ENCODE measurements at places on chromosomes 5 and 9.

GRCh38 chr5:170479484-170479883 is 24.3 kb upstream of the KCNIP1 start:
- DNase-seq: peak; percentile 31

DNA sequence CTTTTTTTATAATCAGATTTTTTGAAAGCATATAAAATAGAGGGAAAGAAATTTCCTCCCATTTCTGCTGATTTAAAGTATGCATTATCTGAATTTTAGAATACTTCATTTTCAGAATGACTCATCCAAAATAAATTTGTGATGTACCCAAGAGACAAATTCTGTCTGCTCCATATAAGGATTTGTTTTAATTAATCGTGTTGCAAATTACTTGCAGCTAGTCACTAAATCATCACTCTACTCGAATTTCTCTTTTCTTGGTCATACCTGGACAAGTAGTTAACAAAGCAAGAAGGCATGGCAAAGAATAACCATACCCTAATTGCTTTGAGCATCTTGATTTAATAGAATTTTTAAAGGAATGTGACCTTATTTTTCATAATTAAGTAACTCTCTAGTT is 284.1 kb upstream of the GRAMD2B start:
- DNase-seq: peak; percentile 30

- no peak for DNase-seq
Measured at GRCh38 chr9:124303762-124304161, 46.0 kb downstream of the NEK6 start.

DNA sequence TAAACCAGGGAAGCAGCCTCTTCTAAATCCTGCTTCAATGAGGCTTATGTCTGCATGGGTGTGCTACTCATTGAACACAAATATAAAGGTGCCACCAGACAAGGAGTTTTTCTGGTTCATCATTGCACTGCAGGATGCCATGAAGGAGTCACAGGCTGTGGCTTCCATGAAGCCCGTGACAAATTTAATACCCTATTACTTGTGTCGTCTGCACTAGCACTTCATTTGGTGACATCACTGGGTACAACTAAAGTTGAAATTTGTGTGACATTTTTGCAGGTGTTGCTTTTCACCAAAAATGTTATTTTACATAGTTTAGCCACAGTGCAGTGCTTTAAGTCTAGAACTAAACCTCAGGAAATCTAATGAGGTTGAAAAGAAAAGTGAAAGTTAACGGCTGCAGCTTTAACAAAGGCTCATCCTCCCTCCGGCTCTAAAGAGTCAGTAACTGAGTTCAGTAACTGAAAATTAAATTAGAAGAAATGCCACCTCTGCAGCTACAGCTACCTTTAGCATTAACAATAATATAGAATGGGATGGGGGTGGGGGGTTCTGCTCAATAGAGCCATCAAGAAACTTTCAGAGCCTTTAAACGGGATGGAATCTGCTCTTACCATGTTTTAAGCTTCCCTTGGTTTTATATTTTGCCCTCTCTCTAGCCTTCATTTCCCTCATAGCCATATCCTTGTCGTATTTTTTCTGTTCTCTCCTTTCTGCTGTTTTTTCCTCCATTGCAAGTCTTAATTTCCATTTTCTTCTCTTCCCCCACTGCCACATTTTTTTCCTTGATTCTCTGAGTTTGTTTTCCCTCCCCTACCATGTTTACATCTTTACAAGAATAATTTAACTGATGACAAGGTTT is 233.8 kb upstream of the TMEM161B start:
- peak; percentile 13 for DNase-seq

- no peak for DNase-seq
Measured at GRCh38 chr9:89611425-89611824, 6.6 kb downstream of the GADD45G start.

GRCh38 chr9:28073270-28073669 is 500.0 kb upstream of the C9orf72 start:
- DNase-seq: peak; percentile 20

DNA sequence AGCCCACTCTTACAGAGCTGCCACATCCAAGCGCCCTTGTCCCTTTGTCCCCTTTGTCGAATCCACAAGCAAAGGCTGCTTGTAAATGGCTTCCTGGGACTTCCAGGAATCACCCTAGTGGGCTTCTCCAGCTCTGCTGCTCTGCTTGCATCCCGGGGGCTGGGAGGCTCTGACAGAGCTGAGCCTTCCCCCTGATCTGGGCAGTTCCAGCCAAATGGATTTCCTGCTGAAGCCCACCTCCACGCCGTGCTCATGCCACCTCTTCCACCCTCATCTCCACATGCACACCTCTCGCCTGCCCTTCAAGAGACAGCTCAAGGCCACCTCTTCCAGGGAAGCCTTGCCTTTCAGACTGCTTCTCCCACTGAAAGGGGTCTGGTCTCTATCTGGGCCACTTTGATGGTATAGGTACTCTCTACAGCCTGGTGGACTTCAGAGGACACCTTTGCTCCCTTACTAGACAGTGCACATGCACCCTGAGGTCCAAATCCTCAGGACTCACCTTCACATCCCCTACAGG is 106.2 kb downstream of the LHFPL2 start:
- no peak for DNase-seq

GRCh38 chr9:133073086-133074014 is 11.6 kb downstream of the CEL start:
- DNase-seq: no peak

DNA sequence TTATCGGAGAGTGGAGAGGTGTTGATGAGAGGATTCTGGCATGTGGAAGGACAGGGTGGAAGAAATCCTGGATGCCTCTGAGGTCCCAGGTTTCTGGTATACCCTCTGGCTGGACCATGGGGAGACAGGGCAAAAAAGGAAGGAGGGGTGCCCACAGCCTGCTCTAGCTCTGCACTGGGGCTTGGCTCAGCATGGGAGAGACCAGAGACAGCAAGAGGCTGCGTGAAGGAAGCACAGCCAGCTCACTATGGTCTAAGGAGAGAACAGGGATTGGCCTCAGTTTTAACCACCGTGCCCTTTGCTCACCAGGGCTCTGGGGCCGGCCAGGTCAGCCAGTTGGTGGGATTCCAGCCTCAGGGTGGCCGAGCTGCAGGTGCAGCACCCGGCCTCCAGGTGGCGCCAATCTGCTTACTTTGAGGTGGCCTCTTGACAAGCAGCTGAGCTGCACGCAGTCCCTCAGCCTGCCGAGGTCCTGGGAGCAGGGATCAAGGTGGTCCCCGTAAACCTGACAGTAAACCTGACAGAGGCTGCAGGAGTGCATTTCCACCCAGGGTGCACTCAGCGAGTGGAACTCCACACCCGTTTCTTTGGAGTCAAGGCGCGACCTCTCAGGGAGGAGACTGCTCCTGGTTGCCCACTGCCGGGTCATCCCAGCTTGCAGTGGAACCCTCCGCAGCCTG is 25.0 kb upstream of the SPTLC1 start:
- DNase-seq: peak; percentile 74

DNA sequence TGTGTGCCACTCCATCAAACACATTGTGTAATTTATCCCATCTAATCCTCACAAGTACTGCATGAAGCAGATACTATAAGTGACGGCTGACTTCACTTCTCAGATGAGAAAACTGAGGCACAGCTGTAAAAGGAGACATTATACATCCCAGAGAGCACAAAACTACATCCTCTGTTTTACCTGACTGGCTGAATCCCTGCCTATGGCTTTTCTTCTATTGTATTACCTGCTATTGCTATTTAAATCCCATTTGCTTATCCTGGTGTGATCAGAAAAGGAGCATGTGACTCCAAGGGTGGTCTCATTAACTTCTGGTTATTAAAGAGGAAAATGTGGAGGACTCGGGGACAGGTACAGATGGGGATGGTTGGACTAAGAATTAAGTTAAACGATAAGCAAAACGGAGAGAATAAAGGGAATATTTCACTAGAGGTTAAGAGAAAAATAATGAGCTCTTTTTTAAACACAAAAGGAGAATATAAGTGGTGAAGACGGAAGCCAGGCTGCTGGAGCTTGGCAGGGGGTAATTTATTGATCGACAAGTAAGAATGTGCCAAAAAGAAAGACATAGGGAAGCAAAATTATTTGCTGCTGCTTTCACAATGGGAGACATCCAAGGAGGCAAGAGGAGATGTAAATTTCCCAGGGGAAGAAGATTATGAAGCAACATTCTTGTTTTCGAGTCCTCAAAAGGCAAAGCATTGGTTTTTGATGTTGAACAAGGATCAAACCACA is 155.7 kb upstream of the GPR151 start:
- no peak for DNase-seq

- no peak for DNase-seq
Measured at GRCh38 chr5:117604845-117605244, 1030.2 kb upstream of the SEMA6A start.

DNA sequence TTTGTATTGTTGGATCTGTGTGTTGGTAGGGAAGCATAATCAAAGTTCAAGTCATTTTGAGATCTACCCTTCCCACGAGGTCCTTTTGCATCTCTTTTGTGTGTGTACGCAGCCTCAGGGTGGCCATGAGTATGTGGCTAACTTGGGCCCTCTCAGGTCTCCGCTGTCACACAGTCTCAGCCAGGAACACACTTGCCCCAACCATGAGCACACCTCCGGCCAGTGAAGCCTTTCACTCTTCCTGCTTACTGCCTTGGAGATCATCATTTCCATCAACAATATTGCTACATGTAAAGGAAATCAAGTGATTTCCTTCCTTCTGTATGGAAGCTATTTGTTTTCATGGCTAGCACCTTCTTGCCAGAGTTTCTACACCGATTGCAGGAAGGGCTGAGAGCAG is 13.9 kb downstream of the ZNF346 start:
- no peak for DNase-seq

DNA sequence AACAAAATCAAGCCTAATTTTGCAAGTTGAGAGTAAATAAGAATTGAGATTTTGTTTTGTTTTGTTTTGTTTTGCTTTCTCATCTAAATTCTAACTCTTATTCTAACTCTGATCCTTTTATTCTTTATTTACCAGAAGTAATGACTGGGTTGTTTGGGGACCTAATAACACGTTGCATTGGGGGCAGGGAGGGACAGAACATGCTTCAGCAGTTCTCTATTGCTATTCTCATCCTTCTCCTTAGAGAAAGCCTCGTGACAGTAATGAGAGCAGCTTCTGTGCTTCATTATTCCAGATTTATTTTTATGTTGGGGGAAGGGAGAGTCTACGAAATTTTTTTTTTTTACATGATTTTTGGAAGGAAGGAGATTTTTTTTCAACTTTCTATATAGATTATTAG is 21.1 kb downstream of the CPEB4 start:
- no peak for DNase-seq

DNA sequence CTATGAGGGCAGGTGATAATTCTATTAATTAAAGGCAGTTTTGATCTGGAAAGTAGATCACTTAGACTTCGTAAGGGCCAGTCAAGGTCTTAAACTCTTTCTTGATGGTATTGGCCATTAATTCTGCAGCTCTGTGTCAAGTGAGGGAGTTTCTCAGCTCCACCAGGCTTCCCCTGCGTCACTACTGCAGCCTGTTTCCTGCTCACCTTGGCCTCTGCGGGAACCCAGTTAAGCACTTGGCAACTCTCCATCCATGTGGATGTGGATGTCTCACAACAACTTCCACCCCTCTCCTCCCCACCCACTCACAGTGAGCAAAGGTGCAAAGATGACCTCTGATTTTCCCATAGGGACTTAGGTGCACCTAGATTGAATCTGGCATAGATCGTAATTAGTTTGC is 191.6 kb downstream of the PLK2 start:
- DNase-seq: no peak

- no peak for DNase-seq
Measured at GRCh38 chr9:36550135-36550534, 22.6 kb upstream of the MELK start.

All from EH (cell line).